HTR-8/SVneo (cell line): ENCODE measurements at places on chromosomes 12 and 14.

GRCh38 chr12:114690267-114691135 is 6.5 kb upstream of the TBX3 start:
- no peak for DNase-seq

- DNase-seq, result no peak
These were observed 37.8 kb upstream of the DDHD1 start for GRCh38 chr14:53190938-53191337.

- no peak for DNase-seq
These were observed 180.7 kb upstream of the NRXN3 start for GRCh38 chr14:77989441-77989991.

GRCh38 chr14:104938436-104938835 is 13.8 kb downstream of the PLD4 start:
- DNase-seq, result no peak

DNA sequence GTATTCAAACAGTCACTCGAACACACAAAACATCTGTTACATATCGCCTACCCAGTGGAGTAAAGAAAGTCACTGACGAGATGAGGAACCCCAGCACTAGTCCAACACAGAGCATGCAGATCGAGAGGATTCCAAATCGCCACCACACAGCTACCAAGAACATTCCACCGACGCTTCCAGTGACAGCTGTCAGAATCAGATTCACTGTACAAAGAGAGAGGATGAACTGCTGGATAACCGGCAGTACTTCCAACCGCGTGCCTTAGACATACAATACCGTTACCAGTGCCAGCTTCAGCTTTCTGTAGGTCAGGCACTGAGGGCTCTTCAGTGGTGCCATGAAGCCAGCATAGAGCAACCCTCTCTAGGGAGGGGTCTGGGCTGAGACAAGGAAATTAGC is 34.5 kb downstream of the TM7SF3 start:
- DNase-seq, result no peak
